ENCODE measurements at places on chromosomes 4 and X. TPM values are rescaled to one million over a fixed set of nuclear protein-coding genes. Genes with fewer than 3 reads are reported as not detected.

WDFY3 gene
- 54.1 TPM for total RNA-seq

GRCh38 chrX:23195761-23196160, 138.9 kb upstream of the PTCHD1 start:
- no peak for DNase-seq

- DNase-seq, result no peak
Measured at GRCh38 chr4:80142394-80143306, 54.7 kb upstream of the PRDM8 start.

DNA sequence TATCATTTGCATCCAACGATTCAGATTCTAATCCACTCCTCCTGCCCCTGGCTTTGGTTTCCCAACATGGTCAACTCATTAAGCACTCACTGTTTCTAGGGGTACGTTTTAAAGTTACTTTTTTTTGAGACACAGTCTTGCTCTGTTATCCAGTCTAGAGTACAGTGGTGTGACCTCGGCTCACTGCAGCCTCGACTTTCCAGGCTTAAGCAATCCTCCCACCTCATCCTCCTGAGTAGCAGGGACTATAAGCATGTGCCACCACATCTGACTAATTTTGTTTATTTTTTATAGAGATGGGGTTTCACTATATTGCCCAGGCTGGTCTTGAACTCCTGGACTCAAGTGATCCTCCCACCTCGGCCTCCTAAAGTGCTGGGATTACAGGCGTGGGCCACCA, 48.9 kb downstream of the TMEM156 start:
- no peak for DNase-seq

DNA sequence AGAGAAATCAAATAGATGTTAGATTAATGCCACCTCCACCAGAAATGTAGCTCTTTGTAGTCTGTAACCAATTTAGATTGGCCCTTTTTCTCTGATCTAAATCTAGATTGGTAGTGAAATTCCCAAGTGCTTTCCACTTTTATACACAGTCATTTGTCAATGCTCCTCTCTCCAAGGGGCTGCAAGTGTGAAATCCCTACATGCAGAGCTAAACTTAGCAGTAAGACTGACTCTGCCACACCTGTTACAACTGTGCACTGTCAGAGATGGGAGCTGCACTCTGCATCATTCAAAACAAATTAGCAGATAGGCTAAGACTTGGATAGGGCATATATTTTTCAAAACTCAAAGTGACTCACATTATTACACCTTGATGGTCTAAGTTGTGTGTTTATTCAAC, 9.1 kb downstream of the SERTM2 start:
- DNase-seq, result no peak

DNA sequence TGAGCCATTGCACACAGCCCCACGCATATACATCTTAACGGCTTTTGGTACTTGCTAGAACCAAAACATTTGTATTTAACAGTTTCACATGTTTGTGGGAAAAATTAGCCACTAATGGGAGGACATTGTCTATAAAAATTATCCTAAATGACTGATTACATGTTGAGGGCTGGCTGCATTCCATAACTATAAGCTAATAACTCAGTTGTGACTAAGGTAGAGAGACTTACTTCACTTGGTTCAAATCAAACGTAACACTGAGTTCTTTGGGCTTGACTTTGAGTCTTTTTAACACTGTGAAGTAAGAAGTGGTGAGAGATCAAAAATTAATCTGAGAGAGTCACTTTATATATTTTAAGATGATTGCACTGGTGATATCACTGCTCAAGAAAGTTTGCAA, 47.9 kb upstream of the PGRMC2 start:
- no peak for DNase-seq

DNA sequence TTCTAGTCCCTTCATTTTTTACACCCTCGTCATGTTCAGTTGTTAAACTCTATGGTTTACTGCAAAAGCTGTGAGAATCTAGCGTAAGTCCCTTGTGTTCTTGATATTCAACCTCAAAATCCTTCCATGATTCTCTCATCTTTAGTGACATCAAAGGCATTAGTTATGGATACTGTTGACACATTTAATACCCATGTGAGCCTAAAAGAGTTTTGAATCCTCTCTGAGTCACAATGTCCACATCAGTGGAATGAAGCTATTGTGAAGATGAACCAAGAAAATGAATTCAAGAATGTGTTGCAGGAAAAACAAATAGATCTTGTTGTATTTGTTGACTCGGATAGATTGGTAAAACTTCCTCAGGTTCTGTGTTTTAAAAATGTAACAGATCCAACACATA, 394.7 kb upstream of the ATOH1 start:
- DNase-seq, result no peak

DNA sequence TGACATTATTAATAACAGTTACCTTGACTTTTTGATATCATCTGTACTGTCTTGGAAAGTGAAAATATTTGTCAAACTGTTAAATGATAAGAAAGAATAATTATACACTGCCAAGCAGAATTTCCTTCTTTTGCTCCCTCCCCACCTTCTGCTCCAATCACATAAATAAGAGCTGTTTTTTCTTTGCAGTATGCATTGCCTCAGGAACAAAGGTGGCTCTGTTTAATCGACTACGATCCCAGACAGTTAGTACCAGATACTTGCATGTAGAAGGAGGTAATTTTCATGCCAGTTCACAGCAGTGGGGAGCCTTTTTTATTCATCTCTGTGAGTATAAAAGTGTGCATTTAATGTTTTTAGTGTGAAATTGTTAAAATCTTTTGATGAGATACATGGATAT, 66.1 kb downstream of the CCKAR start:
- DNase-seq, result no peak
